ENCODE measurements at places on chromosomes 3 and 15.

DNA sequence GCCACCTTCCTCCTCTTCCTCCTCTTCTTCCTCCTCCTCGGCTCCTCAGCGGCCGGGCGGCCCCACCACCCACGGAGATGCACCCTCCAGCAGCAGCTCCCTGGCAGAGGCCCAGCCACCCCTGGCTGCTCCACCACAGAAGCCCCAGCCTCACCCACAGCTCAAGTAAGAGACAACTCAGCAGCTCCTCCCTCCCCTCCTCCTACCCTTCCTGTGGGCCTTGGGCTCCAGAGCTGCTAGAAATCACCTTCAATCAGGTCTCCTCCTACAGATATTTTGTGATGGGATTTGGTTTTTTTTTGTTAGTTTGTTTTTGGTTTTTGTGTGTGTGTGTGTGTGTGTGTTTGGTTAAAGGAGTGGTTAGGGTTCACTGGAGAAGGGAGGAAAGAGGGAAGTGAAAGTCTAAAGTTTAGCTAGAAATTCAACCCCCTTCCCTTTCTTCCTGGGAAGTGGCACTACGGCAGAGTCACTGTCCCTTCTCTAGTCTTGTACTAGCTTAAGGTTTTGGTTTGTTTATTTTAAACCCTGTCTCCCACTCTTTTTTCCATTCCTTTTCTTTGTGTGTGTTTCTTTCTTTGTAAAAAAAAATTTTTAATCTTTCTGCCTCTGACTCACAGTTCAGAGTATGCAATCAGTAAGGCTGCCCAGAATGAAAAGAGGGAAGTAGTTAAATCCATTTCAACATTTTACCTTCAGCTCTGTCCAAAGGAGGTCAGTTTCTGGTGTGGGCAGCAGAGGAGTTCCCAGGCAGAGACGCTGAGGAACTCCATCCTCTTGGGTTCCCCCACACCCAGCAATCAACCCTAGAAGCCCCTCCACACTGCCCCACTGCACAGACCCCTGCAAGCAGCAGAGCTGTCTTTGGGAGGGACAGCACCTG, 29.0 kb upstream of the TIMP4 start:
- peak overlapping the region; percentile 94 for H3K27ac ChIP-seq
- peaks cover 29% of the 10 kb centered on the region for H3K4me1 ChIP-seq
- H3K36me3 ChIP-seq: peaks cover 12% of the 10 kb centered on the region
- DNase-seq: peak; percentile 39

DNA sequence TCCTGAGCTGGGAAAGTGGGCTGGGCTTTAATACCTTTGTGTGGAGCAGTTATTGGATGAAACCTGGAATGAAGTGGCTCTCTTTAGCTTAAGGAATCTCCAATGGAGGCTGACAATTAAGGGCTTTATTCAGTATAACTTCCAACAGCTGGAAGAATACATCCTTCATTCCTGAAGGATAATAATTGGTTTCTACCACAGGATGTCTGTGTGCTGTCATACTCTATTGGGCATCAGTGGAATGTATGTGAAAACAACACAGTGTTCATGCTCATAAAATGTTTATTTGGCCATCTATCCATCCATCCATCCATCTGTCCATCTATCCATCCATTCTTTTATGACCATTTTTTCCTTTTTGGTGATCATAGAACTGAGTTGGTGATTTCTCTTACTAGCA, 220.7 kb upstream of the GAP43 start:
- H3K4me1 ChIP-seq: peaks cover 30% of the 10 kb centered on the region
- H3K4me3 ChIP-seq: no peak overlapping the region
- H3K27ac ChIP-seq: peak overlapping the region; percentile 39
- no peaks in the 10 kb centered on the region for H3K36me3 ChIP-seq
- no peak for DNase-seq

DNA sequence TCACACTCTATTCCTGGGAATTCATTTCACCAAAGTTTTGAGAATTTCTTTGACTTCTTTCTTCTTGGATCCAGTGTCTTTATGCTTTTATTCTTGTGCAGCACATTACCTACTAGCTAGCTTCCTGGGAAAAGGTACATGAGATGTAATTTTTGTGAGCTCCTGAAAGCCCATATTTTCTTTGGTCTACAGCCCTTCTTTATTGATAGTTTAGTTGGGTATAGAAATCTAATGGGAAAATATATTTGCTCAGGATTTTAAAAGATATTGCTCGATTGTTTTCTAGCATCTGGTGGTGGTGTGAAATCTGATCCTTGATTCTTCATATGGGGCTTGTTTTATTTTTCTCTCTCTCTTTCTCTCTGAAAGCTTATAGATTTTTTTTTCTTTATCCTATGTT, 45.8 kb downstream of the FOXB1 start:
- H3K4me1 ChIP-seq: no peaks in the 10 kb centered on the region
- no peak for DNase-seq
- H3K4me3 ChIP-seq: no peak overlapping the region

GRCh38 chr3:8757551-8758518, 11.6 kb downstream of the OXTR start:
- DNase-seq: peak; percentile 90
- peaks cover 39% of the 10 kb centered on the region for H3K27me3 ChIP-seq
- H3K27ac ChIP-seq: peak overlapping the region; percentile 92
- peak overlapping the region; percentile 70 for H3K4me3 ChIP-seq
- H3K4me1 ChIP-seq: peaks cover 98% of the 10 kb centered on the region
- peaks cover 95% of the 10 kb centered on the region for H3K36me3 ChIP-seq

DNA sequence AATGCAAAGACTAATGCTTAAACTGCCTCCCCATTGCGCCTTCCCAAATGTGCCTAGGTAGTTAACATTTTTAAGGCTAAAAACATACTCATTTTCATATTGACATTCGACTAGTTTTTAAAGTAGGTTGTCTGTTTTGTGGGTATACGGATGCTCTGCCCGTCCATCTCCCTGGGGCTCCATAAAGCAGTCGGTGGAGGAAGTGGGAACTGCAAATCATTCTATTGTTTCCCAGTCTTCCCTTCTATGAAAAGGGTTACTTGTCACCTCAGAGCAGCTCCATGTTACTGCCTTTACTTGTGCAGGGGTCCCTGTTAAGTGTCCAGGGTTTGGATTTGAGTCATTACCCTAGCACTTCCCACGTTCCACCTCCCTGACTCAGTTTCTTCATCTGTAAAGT, 10.9 kb downstream of the CHCHD6 start:
- no peaks in the 10 kb centered on the region for H3K36me3 ChIP-seq
- H3K4me1 ChIP-seq: peaks cover 9% of the 10 kb centered on the region
- no peaks in the 10 kb centered on the region for H3K27me3 ChIP-seq
- H3K4me3 ChIP-seq: no peak overlapping the region
- H3K27ac ChIP-seq: no peak overlapping the region
- DNase-seq: no peak

- no peak for DNase-seq
- H3K36me3 ChIP-seq: no peaks in the 10 kb centered on the region
- no peaks in the 10 kb centered on the region for H3K4me1 ChIP-seq
- no peak overlapping the region for H3K4me3 ChIP-seq
- H3K27ac ChIP-seq: no peak overlapping the region
- H3K27me3 ChIP-seq: peaks cover 27% of the 10 kb centered on the region
These were observed 13.0 kb upstream of the APOD start for GRCh38 chr3:195596765-195597171.

Data from HFFc6 (cell line).